ENCODE measurements at places on chromosomes 16 and 17.
A peak's percentile ranks its signal among the peaks of the same experiment; 100 is the strongest.

DNA sequence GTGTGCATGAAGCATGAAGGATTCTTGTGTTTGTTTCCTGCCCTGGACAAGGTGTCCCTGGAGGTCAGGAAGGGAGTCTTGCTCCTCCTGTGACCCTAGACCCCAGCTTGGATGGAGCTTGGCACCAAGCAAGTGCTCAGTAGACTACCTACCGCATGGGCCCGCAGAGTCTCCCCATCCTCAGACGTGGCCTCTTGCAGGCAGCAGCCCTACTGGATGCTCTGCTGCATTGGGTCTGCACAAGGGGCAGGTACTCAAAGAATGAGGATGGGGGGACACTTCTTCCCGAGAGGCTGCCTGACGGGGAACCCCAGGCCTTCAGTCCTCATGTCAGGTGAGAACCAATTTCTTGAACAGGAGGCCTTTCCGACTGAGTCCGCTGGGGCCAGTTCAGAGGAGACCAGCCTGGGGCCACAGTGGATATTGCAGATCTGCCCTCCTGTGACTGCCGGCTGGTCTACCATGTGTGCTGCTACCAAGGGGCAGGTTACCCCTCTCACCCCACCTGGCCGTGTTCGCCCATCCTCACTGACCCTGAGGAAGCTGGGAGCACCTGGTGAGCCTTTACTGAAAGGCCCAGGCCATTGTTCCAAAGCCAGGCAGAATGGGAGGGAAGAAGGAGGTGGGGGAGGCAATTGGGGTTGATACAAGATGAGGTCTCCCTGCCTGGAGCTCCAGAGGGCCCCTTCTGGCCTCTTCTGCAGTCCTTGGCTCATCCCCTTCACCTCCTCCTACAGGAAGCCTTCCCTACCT is 206.3 kb downstream of the RAB11FIP4 start:
- DNase-seq = no peak

DNA sequence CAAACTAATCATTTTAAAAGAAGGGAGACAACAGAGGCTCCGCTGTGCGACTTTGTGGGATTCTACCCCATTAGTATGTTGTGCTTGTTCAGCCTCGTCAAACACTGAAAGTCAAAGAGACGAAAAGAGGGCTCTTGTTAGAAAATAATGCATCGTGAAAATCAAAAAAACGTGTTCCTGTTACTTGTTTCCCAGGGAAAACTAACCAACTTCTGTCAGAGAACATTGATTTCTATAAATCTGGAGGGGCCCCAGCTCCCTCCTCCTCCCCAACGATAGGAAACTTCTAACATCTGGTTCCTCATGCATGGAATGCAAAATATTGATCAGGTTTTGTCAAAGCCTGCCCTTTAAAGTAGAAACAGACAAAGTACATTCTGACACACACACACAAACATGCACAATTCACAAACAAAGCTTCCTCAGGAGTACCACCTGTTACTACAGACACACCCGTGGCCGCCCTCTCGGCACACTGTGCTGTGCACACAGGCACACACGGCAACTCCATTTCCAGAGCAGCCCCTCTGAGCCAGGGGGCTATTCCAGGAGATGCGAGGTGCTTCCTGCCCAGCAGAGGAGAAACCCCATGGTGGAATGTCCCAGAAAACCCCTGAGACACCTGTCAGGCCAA is 151.3 kb downstream of the ZFHX3 start:
- DNase-seq = no peak

GRCh38 chr17:18957831-18958230 is 5.9 kb downstream of the SLC5A10 start:
- DNase-seq = no peak

GRCh38 chr16:24953721-24954120 is 61.4 kb downstream of the ARHGAP17 start:
- DNase-seq = no peak

DNA sequence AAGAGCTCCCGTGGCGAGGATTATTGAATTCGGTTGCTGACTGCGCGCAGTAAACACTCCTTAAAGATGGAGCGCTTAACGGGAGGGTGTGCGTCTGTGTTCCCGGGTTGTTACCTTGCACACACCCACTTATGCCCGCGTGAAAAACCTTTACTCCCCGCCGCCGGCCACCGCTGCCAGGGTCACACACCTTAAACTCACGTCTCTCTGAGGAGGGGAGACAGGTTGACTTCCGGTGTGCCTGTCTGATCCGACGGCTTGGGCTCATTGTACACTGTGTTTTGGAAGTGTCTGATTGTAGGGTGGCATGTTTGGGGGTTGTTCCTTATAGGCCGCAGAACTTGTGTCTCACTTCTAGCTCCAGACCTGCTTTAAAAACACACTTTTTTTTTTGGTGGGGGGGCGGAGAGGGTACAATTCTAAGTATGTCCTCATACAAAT is 66.8 kb downstream of the KPNA2 start:
- DNase-seq = no peak

DNA sequence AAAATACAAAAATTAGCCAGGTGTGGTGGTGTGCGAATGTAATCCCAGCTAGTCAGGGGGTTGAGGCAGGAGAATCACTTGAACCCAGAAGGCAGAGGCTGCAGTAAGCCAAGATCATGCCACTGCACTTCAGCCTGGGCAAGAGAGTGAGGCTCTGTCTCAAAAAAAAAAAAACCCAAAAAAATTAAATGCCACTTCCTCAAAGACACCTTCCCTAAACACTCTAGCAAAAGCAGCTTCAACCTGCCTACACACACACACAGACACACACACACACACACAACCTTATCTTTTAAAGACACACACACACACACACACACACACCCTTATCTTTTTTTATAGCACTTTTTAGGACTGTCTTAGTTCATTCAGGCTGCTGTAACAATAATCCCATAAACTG is 201.7 kb upstream of the PSMD7 start:
- peak; percentile 24 for DNase-seq

All from suppressor macrophage treated with lipopolysaccharide for 1 hour (primary cell).